AML-193 (cell line): ENCODE measurements at places on chromosomes 2 and 18.
A peak's percentile ranks its signal among the peaks of the same experiment; 100 is the strongest.

DNA sequence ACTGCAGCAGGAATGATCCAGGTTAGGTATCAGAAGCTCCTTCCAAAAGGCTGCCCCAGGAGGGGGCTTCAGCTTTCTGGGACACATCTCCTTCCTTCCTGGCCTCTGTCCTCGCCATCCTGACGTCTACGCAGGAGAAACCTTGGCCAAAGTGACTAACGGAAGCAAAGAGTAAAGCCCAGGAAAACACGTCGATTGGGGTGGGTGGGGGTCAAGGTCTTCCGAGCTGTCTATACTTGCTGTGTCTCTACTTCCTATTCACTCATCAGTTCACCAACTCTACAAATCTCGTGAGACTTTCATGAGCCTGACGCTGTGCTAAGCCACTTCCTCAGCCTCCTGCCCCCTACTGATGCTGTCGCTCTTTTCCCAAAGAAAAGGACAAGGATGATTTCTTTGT lies 212.6 kb downstream of the TNS1 start:
- DNase-seq = peak; percentile 38

DNA sequence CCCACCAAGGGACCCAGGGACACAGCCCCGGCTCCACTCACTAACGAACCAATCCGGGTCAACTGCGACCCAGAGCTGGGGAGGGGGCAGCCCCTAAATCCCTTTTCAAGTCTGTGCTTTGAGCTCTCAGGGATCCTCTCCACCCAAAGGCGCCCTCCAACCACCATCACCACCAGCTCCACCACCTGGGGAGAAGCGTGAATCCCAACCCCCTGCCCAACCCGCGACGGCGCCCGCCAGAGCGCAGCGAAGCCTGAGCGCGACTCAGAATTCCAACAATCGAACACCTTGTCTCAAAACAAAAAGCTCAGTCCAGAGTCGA lies 497 bp downstream of the DSC3 start:
- DNase-seq = no peak

DNA sequence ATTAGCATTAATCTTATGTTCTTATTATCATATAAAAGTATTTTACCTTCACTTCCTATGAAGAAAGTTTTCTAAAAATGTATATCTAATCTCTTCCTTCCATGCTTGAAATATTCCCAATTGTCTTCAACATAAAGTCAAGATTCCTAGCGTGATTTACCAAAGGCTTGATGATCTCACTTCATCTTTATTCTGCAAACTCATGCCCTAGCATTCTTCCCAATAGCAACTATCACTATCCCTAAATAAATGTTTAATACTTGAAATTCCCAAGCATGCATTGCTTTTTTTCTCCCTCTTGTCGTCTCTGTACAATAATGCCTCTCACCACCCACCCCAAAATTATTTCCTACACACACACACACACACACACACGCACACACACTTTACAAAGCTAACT lies 125.8 kb downstream of the VWC2L start:
- DNase-seq = no peak

DNA sequence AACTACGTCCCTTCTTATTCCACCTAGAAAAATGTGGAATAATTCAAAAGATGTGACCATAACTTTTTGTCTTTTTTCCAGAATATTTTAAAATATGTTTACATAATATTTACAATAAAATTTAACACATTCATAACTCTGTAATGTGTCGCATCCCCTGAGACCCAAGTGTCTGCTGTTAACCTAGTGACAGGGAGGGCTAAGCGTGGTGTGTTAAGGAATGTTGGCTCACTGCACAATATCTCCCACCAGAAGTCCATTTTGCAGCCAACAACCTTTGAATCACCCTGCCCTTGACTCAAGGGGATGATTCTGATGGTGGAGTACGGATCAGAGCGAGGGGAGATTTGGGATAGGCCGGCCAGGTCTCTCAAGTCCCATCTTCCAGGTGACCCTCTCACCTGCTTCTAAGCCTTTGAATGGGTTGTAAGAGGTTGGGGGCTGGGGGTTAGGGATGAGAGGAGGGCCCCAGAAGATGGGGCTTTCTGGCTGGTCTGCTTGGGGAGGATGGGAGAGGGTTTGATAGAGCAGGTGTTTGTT lies 43.3 kb downstream of the SERTAD2 start:
- DNase-seq = no peak

DNA sequence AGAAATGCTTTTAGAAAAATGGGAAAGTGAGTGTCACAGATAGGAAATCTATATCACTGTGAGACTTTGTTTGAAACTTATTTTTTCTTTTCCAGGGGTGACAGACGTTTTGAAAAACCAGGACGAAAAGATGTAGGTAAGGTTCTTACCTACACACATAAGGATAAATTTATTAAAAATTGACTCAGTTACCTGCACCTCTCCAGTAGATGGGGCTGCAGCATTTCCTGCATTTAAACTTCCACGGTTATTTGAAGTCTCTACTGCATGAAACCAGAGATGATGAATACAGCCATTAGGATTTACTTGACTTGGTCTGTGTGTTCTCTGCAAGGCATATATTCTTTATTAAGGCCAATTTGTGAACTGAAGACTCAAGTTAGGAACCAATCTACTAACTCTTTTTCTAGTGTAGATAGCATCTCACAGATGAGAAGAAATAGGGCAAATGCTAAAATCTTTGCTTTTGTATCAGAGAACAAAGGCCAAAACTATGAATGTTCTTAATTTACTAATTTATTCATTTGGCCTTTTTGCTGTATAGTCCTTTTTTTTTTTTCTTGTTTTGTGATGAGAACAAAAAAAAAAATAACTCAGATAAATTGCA lies 15.0 kb downstream of the KCNJ13 start:
- DNase-seq = peak; percentile 17

- no peak for DNase-seq
These were observed 27.9 kb downstream of the COL3A1 start for GRCh38 chr2:189002079-189002478.

GRCh38 chr2:224039080-224039769 lies at the start of gene SERPINE2:
TSS of gene SERPINE2 (minus strand) at chr2:224039286. CDS start at chr2:224001900, 37,386 bp downstream.
- no peak for DNase-seq

DNA sequence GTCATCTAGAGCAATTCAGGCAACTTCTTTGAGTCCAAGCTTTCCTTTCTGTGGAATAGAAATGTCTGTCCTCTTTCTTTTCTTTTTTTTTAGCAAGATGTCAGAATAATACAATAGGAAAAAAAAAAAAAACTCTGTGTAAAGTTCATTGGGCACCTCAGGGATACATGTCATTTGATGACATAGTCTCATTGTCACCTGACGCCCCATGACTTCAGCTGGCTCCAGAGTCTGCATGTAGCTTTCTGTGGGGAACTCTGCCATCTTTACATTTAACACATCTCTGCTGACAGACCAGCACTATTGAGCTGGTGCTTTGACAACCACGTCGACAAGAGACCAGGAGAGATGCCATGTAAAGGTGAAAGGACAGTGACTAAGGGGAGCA lies 172.5 kb upstream of the KLF7 start:
- no peak for DNase-seq

DNA sequence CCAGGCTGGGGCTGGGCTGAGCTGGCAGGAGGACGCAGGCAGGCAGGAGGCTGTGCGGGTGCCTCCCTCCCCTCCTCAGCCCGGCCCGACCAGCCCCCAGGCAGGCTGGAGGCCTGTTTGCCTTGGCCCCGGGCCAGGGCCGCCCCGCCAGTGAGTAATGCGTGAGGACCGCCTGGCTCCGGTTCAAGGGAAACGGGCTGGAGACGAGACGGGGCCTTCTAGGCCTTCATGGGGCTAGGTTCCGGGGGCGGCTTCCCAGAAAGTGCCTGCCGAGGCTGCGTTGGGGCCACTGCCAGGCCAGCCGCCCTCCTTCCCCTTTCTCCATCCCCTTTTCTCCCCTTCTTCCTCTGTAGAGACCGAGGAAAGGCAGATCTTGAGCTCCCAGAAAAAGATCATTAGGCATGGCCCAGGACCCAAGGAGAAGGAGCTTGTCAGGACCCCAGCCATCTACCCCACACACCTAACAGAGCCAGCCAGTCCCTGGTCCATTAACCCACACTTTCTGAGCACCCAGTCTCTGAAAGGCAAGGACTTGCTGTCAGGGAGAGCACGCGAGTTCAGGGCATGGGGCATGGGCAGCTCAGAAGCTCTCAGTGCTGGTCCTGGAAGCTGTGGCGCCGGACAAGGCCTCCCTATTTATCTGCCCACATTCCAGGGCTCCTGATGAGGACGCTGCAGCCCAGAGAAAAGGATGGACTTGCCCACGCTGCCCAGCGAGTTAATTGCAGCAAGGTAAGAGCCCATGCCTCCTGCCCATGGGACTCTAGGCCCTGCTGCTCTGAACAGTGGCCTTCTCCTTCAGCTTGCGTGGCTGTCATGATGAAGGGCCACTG lies 48.5 kb downstream of the SMAD7 start:
- no peak for DNase-seq

DNA sequence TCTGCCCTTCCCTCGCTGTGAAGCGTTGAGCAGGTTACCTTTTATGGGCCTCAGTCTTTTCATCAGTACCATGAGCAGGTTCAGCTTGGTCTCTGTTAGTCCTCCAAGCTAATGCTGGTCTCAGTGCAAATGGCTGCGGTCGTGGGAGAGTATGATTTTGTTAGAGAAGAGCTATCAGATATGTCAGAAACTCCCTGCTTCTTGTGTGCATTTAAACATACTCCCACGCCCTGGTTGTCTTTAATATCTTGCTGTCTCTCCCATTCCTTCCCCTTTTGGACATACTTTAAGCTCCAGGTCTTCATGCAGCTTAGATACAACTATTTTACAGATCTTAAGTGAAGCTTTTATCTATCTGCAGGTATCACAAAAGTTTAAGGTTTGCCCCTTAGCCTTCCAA lies 62.9 kb downstream of the EFR3B start:
- DNase-seq = no peak

GRCh38 chr2:172943539-172943938 lies 132.1 kb upstream of the MAP3K20 start:
- no peak for DNase-seq

DNA sequence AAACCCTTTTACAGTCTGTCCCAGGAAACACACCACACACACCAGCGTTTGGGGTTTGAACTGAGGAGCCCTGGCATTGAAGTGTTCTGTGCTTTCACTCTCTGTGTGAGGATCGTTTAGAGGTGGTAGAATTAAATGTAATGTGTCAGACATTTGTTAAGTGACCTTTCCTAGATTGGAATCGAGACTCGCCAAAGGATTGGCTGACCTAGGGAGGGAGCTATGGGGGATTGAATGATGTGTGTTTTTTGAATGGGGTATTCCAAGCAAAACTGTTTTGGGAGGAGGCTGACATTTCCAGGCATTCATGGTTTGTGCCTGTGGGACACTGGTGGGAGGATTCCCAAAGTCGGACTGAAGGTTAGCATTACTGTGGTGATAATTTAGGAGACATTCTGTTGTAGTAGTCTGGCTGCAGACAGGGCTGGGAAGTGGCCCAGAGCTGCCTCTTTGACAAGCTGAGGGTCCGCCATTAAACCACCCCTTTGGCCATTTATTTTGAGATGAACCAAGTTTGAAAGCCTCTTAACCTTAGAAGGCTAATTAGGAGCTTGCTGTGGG lies 1.7 kb downstream of the MYO1B start:
- no peak for DNase-seq

- DNase-seq = peak; percentile 26
These were observed 97.9 kb upstream of the DLX2 start for GRCh38 chr2:172200495-172201085.
